ENCODE measurements at places on chromosomes 1 and 21. TPM values are rescaled to one million over a fixed set of nuclear protein-coding genes. Genes with fewer than 3 reads are reported as not detected.

Gene TTLL10
- total RNA-seq: 4.4 TPM

GRCh38 chr1:115692224-115692623 is 50.5 kb downstream of the VANGL1 start:
- DNase-seq: no peak

GRCh38 chr1:211327346-211327921 is 801 bp downstream of the TRAF5 start:
- peak; percentile 60 for DNase-seq

Gene RXRG
- total RNA-seq: 0.29 TPM

DNA sequence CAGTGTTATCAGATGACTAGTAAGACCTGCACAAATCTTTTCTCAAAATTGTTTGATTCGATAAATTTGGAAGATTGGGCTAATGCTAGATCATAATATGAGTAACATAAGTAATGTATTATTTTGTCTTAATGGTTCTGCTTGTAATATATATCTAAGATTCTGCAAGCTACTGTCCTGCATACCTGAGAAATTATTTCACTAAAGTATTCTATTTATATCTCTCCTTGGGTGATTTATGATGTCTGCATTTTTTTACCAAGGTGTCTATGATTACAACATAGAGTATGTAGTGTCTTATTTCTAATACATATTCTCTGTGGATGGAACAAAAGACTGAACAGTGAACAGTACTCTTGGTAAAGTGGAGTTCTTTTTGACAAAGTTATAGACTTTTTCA is 166.6 kb downstream of the CLEC20A start:
- DNase-seq: no peak

GRCh38 chr21:46423546-46424038 is 35.1 kb upstream of the DIP2A start:
- no peak for DNase-seq

Gene MMP23B
- 7.4 TPM for total RNA-seq

DNA sequence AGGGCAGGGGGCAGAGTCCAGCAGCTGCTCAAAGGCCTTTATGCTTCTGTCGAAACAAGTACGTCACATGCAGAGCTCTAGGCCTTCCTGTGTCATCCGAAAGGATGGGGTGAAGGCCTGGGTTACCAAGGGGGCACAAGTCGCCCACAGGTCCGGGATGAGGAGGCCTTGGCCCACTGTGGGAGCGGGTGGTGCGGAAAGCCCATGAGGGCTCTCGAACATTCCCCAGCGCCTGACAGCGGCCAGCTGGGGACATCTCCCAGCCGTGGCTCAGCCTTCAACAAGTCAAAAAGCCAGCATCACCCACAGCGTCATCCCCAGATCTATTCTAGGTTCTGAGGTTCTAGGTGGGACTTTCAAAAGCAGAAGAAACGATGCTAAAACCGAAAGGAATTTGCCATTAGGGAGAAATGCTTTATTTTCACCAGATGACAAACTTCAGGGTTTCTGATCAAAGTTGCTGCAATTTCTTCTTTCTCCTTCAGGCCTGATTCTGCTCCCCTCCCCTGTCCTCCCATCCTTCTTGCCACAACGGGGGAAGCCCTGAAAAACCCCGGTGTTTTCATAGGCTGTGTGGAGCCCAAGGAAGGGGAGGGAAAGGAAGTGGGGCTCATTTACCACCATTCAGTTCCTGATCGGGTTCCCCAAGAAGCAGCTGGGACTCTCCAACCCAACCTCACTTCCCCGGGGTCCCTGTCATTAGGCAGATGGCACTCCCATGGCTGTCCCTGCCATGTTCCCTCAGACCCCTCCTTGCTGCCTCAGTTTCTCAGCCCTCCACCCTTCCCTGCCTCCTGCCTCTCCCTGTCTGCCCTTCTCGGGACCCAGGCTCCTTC is 17.6 kb downstream of the GPR137B start:
- DNase-seq: peak; percentile 62

Gene PLCH2
- 1.2 TPM for total RNA-seq

DNA sequence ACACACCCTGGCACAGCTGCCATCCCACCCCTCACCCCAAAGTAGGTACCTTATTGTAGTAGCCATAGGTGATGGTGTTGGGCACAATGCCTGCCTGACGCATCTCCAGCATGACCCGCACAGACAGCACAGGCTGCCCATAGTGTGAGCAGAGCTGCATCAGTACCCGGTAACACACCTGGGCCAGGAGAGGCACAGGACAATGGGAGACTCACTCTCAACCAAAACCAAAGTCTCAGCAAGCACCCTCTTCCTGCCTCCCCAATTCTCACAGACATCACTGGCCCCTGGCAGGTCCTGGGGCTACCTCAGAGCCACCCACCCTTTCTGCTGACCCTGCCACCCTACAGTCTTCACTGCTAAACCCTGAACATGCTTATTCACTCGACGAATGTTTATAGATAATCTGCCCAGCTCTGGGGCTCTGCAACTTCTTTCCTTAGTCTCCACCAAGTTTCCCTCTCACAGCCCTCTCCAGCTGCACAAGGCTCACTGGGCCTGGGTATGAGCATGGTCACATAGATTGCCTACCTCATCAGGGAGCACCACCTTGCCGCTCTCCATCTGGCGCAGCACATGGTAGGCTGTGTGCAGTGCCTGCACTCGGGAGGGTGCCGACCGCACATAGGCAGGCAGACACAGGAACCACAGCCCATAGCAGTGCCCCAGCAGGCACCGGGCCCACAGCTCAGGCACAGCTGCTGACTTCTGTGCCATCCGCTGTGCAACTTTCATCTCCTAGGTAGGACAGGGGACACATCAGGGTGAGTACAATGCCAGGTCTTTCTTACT is 10.3 kb downstream of the DENND4B start:
- DNase-seq: no peak

- DNase-seq: no peak
These were observed 32.8 kb downstream of the OSBPL9 start for GRCh38 chr1:51649593-51650091.

GRCh38 chr1:235865565-235866204 is 1.0 kb downstream of the LYST start:
- no peak for DNase-seq

Gene MROH9
- not detected for total RNA-seq

DNA sequence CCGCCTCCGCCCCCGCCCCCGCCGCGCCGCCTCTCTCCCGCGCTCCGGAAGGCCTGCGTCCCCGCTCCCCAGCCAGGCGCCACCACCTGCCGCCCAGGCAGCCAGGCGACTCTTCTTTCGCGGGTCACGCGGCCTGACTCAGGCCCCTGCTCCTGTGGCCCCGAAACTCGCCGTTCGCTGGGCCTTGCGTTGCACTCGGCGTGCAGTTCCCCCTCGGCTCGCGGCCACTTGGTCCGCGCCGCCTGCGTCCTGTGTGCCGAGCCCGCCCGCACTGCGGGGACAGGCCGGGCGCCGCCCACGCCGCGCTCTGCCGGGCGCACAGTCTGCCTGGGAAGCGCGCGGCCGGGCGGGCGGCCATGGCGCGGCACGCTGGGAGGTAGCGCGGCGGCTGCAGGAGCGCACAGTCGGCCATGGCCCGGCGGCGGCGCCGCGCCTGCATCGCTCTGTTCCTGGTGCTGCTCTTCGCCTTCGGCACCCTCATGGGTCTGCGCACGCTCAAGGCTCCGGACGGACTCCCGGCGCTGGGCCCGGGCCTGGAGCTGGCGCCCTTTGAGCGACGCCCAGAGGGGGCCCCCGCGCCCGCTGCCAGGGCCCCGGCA is at the start of gene MANEAL:
Gene MANEAL (plus strand): TSS at position 75 of the 599 bp plus-strand sequence. CDS start 336 bp downstream, at position 411.
- peak; percentile 72 for DNase-seq

Gene C1orf226
- total RNA-seq: 30.0 TPM

Gene AMY1A
- not detected for total RNA-seq

Gene TNFRSF14
- total RNA-seq: 146 TPM

GRCh38 chr1:111199881-111200801 is at the start of gene DENND2D:
Gene DENND2D (minus strand): TSS chr1:111200646. CDS start chr1:111200459, 187 bp downstream.
- peak; percentile 73 for DNase-seq

GRCh38 chr21:46125846-46126301 is 28.0 kb downstream of the COL6A2 start:
- DNase-seq: peak; percentile 13

Gene GNL2
- 34.0 TPM for total RNA-seq

Gene TMEM79
- 3.9 TPM for total RNA-seq

Gene SLC27A3
- total RNA-seq: 22.9 TPM

DNA sequence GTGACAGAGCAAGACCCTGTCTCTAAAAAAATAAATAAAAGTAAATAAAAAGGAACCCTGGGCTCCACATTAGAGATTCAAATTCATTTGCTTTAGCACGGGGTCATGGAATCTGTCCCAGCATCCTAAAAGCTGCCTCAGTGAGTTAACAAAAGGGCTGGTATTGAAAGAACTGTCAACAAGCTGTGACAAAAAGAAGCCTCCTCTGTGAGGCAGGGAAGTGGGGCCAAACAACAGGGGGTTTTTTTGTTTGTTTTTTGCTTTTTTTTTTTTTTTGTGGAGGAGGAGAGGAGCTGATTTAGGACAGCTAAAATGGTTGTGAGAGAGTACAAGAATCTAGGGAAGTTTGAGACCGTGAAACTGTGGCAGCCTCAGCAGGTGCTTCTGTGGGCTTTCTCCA is 115.7 kb downstream of the LIPI start:
- DNase-seq: no peak

Gene FAM110D
- 1.5 TPM for total RNA-seq

Measured in mucosa of descending colon (tissue), 3 donors.